Cerebellum (tissue), 4 donors: ENCODE measurements at places on chromosomes 6 and 20.

GRCh38 chr6:144131248-144131709, 19.0 kb upstream of the STX11 start:
- DNase-seq, result no peak

- DNase-seq, result no peak
Measured at GRCh38 chr6:105988321-105988720, 97.8 kb upstream of the PRDM1 start.

DNA sequence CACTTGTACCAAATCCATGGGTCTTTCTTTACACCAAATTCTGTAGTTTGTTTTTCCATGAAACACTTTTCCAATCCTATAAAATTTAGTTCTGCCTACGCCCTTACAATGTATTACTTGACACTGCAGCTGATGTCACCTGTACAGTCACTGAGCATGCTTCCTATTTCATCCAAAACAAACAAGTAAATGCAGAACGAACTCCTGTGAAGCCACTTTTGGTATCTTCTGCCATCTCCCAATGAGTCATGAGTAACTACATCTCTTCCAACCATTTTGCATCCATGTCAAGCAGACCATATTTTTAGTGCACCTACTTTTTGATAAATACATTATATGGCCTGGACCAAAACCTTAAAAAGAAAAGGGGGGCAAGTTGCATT, 42.4 kb downstream of the HDDC2 start:
- DNase-seq, result no peak

DNA sequence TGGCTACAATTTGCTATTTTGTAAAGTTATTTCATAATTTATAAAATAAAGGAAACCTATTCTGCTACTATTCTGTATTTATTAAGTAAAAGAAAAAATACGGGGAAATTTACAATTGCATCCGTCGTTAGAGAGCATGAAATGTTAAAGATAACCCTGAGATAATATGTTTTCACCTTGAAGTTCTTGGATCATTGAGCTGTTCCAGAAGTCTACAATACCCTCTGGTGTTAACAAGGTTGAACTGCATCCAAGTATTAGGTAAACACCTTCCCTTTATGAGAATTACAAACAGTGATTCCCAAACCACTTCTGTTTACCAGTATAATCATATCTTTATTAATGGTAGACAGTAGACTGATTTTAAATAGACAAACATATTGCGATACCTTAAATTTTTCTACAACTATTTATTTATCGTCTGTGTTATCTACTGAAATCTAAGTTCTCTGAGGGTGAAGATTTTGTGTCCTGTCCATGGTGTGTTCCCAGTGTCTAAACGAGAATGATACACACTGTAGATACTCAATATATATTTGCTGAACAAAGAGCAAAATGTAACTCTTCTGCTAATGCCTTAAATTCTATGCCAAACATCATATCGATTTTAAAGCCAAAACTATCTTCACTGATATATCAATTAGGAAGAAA, 28.2 kb downstream of the TBC1D32 start:
- peak; percentile 21 for DNase-seq

- DNase-seq, result no peak
Measured at GRCh38 chr6:56382416-56382940, 135.1 kb upstream of the COL21A1 start.

- no peak for DNase-seq
Measured at GRCh38 chr6:92967362-92967761, 452.0 kb downstream of the EPHA7 start.
